ENCODE measurements at places on chromosomes 4 and X.

- DNase-seq: no peak
Measured at GRCh38 chrX:132668178-132668577, 179.3 kb upstream of the MBNL3 start.

DNA sequence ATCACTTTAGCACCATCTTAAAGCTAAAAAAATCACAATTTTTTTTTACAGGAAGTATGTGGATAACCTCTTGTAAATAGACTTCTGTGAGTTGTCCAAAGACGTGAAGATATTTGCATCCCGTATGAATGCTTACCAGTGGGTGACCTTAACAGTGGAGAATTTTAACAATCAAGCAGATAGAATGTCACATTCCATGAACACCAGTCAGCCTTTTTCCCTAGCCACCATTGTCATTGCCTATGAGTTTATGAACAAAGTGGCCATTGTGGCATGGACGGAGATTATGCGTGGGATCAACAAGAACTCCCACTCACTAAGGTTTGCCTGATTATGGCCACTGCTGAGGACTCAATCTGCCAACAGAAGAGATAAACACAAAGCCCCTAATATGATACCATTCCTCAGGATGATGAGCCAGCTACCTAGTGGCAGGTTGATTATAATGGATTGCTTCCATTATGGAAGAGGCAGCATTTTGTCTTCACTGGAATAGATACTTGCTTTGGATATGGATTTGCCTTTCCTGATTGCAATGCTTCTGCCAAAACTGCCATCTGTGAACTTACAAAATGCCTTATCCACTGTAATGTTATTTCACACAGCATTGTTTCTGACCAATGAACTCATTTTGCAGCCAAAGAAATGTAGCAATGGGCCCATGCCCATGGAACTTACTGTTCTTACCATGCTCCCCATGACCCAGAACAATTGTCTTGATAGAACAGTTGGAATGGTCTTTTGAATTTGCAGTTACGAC lies 830.9 kb upstream of the NDST4 start:
- peak; percentile 81 for DNase-seq

DNA sequence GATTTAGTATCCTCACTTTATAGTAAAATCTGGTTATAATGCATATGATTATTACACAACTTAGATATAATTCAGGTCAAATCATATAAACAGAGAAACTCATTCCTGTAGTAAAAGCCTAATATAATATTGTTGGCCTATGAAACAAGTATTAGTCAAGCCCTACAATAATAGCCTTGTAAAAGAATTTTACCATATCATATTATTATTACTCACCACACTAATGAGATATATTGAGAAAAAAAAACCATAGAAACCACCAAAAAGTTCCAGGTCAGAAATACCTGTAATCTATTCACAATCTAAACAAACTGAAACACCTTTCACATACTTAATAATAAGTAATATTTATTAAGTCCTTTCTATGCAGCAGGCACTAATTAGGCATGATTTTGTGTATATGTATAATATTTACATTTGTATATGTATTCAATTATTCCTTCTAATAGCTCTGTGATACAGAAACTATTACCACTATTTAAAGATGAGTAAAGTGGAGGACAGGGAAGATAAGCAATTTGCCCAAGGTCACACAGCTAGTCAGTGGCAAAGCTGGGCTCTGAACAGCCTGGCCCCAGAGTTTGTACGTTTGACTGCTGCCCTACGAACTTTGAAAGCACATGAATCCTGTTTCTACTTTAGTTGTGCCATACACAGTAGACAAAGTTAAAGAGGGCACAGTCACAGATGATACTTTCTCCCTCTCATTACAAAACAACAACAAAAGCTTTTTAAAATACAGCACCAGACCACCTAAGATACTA lies 9.0 kb downstream of the ZNF827 start:
- no peak for DNase-seq

GRCh38 chr4:77043507-77044136 lies 32.2 kb downstream of the CCNI start:
- no peak for DNase-seq

Data from COLO829 (cell line).